ENCODE measurements at places on chromosomes 4 and X.
A peak's percentile ranks its signal among the peaks of the same experiment; 100 is the strongest.

- DNase-seq = peak; percentile 9
Measured at GRCh38 chrX:15146515-15146914, 123.4 kb downstream of the ASB9 start.

- no peak for DNase-seq
Measured at GRCh38 chr4:20764366-20764992, 64.2 kb downstream of the PACRGL start.

GRCh38 chrX:10199212-10199611, 42.4 kb downstream of the CLCN4 start:
- no peak for DNase-seq

GRCh38 chr4:183286590-183287308, 33.3 kb downstream of the CLDN22 start:
- DNase-seq = no peak

GRCh38 chr4:173522951-173523395, 7.1 kb downstream of the HAND2 start:
- DNase-seq = peak; percentile 72

- DNase-seq = no peak
Measured at GRCh38 chr4:187270154-187270553, 546.5 kb upstream of the FAT1 start.

GRCh38 chrX:24990535-24990934, 25.2 kb downstream of the ARX start:
- no peak for DNase-seq

GRCh38 chrX:67720344-67720743, 176.5 kb downstream of the AR start:
- DNase-seq = peak; percentile 50

- DNase-seq = peak; percentile 36
Measured at GRCh38 chr4:148376151-148376550, 66.1 kb downstream of the NR3C2 start.

- DNase-seq = peak; percentile 8
Measured at GRCh38 chr4:106493086-106493485, 124.5 kb upstream of the GIMD1 start.

DNA sequence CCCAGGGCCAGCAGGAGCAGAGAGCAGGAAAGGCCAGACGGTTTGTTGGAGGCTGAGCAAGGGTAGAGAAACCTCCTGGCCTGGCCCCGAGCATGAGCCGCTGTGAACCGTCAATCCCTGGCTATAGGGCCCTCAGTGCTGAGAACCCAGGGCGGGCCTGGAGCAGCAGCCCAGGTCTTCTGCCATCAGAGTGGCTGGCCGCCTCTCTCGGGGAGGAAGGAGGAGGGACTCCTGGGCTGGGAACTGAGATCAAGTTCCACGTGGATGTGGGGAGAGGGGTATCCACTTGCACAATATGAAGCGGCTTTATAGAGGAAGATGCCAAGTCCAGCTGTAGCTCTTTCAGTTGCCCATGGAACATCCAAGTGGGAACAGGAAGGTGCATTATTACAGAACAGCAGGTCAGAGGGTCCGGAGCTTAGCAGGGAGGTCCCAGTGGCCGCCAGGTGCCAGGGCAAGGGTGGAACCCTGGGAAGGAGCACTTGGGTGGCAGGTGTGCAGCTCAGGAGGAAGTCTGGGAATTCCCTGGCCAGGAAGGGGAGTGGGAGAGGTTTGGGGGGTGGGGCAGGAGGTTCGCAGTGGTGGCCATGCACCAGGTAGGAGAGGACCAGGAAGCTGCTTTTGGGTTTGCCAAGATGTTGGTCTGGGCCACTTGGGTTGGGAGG, 31.7 kb upstream of the CRMP1 start:
- no peak for DNase-seq

GRCh38 chrX:21661316-21661715, 3.2 kb upstream of the KLHL34 start:
- no peak for DNase-seq

- DNase-seq = no peak
Measured at GRCh38 chr4:118308306-118309030, 44.3 kb downstream of the PRSS12 start.

DNA sequence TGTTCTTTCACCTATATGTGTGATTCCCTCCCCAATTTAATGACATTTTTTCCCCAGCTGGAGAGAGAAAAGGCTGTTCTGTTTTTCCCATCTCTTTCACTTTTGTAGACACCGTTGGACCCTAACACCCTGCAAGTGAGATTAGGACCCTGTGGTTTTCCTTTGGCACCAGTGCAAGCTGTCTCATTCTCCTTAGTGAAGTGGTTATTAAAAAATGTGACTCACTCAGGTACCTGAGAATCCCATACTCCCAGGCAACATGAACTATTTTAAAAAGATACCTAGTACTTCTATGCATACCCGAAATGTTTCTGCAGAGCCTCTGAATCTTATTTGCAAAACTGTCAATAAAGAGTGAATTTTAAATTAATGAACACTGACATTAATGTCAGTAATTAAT, 175.7 kb upstream of the TBC1D9 start:
- DNase-seq = no peak

All from fibroblast of the aortic adventitia (primary cell).